ENCODE measurements at places on chromosomes 3 and 15.

GRCh38 chr3:98885851-98886250 lies 15.6 kb downstream of the DCBLD2 start:
- no peak for DNase-seq

DNA sequence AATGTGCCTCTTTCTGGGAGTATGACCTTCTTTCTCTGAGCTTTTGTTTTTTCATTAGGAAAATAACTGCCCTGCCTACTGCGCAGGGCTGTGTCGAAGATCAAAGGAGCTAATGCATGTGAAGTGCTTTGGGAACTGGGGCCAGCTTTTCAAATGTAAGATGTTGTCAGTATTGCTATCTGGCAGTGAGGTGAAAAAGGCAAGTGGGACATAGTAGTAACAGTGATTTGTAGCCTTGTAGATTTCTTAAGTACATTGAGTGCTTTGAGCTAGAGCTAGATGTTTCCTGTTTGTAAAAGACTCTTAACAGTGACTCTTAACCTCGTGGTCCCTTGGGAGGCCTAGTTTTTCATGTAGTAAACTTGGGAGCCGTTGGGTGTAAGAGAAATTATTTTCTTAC lies 126.5 kb downstream of the ECT2 start:
- no peak for DNase-seq

GRCh38 chr3:28846971-28847478 lies 433.8 kb upstream of the RBMS3 start:
- DNase-seq: no peak

DNA sequence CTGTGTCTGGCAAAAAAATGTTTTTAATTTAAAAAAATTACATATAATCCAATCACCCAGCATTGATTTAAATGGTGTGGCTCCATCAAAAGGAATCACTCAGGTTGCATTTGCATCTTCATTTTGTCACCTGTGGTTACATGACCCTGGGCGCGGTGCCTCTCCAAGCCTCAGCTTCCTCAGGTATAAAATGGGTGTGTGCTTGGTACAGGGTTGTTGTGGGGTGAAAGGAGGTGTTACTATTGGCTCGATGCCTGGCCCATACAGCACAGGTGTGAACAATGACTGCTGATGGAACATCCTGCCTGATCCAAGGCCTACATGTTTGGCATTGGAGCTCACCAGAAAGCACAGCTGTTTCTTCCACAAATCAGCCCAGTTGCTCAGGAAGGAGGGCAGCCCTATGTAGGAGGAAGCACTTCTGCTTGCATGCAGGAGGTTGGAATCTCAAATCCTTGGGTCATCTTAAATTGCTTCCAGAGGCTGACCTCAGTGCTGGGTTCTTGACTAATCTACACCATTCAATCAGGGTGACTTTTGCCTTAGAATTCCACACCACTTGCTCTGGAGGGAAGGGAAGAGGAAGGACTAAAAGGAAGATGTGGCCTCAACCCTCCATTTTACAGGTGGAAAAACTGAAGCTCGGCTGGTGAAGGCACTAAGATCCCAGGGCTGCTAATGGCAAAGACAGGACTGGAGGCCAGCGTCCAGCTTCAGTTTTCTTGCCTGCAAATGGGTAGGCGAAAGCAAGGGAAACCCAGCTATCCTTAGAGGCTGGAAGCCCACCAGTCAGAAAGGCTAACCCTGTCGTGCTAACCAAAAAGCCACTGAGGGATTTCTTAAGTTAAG lies 31.7 kb downstream of the BHLHE40 start:
- DNase-seq: no peak
